ENCODE measurements at places on chromosomes 3 and 15. TPM values are rescaled to one million over a fixed set of nuclear protein-coding genes. Genes with fewer than 3 reads are reported as not detected.

- DNase-seq = no peak
Measured at GRCh38 chr3:966341-966740, 126.5 kb upstream of the CNTN6 start.

The CEP97 gene
- 12.1 TPM for total RNA-seq

DNA sequence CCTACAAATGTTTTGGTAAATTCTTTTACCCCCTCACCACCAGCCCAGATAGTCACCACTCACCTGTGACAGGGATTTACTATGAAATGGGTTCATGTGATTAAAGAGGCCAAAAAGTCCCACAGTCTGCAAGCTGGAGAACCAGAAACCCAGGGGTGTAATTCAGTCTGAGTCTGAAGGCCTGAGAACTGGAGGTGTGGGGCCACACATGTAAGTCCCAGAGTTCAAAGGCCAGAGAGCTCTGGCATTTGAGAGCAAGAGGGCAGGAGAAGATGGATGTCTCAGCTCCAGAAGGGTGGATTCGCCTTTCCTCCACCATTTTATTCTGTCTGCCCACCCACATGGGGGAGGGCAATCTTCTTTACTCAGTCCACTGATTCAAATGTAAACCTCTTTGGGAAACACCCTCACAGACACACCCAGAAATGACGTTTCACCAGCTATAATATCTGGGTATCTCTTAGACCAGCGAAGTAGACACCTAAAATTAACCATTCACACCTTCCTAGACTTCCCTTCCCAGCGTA is 11.9 kb downstream of the RTP3 start:
- no peak for DNase-seq

The GNAT1 gene
- not detected for total RNA-seq

All from PC-3 (cell line).